ENCODE measurements at places on chromosomes 4 and X.

DNA sequence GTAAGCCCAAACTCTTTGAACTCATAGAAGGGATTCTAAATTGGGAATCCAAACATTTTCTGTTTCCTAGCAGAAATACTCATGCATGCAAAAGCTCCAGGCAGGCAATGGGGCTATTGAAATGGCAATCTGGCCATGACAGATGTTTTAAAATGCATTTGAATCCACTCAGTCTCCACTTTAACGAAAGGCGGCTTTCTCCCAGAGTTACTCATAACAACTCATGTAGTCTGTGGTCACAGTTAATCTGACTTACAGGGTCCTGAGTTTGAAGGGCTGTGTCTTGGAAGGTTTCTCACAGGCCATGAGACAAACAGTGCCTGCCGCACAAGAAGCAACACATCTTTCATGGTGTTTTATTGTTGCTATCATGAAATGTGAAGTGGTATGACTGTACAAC is 185.7 kb downstream of the AMELX start:
- DNase-seq, result no peak

GRCh38 chrX:114976292-114976691 is 41.1 kb downstream of the IL13RA2 start:
- DNase-seq, result no peak

DNA sequence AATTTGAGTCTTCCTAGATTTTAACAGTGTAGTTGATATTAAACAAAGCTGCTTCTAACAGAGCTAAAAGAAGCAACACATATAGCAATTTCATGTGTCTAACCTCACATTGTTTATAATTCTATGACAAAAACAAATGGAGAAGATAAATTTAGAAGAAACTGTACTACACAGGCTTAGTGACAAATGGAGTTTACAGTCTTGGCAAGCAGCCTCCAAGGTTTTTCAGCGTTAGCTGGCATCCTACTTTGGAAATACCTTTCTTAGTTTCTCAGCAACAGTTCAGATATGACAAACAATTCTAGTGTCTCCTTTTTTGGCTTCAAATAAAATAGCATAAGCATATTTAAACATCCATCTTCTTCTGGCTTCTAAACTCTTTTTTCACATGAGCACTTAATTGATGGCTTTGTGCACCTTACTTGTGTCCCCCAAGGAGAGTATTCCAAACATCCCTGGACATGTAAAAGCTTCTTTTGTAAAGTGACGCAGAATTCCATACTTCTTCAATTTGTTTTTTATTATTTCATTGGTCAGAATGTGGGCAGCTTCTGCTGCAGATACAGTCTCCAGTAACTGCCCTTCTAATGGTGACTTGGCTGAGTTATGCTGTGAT is 249.8 kb downstream of the ANTXR2 start:
- DNase-seq, result no peak

- DNase-seq, result no peak
Measured at GRCh38 chr4:187663076-187663475, 332.5 kb upstream of the ZFP42 start.

DNA sequence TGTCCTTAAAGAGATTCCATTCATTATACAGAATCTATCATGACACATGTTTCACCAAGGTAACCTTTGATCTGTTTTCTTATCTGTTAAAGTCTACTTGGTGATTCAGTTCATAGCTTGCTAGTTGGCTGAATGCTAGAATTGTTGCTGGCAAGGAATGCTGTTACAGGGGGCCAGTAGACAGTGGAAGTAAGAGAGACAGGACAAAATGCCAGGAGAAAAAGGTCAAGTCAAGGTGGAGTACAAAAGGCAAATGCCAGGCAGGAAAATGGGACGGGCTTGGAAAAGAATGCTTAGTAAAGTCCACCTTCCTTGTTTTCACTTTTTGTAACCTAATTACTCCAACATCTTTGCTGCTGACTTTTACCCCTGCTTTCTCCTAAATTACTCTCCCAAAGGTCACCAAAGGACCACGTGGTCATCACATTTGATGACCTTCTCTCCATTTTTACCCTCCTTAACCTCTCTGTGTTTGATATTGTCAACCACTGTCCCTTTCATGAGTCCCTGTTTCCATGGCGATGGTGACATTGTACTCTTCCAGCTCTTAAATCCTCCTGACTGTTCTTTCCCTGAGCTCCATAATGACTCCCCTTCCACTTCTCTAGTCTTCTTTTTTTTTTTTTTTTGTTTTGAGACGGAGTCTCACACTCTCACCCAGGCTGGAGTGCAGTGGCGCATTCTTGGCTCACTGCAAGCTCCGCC is 24.5 kb upstream of the TAPT1 start:
- no peak for DNase-seq

DNA sequence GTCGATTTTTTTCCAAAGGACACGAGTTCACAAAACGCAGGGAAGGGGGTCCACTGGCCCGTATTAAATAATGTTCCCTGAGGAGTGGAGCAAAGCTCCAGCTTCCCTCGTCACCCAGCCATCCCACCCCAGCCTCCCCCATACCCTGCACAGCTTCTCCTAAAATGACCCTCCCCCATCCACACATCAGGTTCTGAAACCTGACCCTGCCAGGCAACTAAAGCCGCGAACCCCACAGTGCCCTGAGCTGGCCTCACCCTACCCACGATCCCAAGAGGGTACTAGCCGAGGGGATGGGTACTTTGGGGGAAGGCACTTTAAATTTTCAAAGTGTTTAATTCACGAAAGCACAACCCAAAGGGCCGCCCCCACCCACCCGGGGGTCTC is 634 bp downstream of the APOO start:
- no peak for DNase-seq

- DNase-seq, result no peak
Measured at GRCh38 chrX:22247169-22247568, 25.5 kb upstream of the CBLL2 start.

- no peak for DNase-seq
Measured at GRCh38 chr4:68358988-68359387, 9.1 kb upstream of the YTHDC1 start.

GRCh38 chr4:16124232-16124631 is 40.4 kb upstream of the PROM1 start:
- DNase-seq, result no peak

DNA sequence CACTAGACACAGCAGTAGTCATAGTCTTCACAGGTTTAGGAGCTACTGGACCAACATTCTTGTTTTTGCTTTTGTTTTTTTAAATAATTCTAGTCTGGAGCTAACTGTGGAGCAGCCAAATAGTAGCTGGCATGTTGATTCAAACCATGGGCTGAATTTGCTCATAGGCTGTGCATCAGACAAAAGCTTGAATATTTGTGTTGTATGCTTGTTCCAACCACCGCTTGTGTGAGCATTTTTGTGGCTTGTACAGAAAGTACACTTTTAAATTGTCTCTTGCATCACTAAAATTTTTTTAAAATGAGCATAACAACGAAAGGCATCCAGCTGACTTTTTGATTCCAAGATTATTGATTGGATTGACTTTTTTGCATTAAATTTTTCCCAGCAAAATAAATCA is 39.6 kb downstream of the CCNI start:
- DNase-seq, result no peak

- no peak for DNase-seq
Measured at GRCh38 chr4:14877246-14878225, 124.7 kb upstream of the CPEB2 start.

GRCh38 chr4:69642961-69643360 is 3.5 kb upstream of the UGT2A2 start:
- no peak for DNase-seq

DNA sequence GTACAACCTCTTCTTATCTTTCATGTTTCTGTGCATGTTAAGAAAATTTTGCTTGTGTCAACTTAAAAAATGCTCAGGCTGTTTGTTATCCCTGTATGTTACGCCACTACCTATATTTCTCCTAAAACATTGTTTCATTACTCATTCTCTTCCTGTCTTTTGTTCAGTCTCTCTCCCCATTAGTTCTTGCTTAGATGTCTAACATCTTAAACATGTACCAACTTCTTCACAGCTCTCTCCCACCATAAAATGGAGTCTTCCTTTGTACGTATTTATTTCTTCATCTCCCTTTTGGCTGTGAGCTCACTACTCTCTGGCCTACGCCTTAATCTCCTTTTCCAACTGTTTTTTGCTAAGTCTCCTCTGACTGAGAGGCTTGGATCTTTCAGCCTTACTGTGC is 36.4 kb downstream of the PCDH7 start:
- DNase-seq, result no peak

GRCh38 chrX:10525381-10526120 is 94.8 kb downstream of the MID1 start:
- DNase-seq, result no peak

- DNase-seq, result no peak
Measured at GRCh38 chr4:186684889-186685309, 38.8 kb downstream of the FAT1 start.

DNA sequence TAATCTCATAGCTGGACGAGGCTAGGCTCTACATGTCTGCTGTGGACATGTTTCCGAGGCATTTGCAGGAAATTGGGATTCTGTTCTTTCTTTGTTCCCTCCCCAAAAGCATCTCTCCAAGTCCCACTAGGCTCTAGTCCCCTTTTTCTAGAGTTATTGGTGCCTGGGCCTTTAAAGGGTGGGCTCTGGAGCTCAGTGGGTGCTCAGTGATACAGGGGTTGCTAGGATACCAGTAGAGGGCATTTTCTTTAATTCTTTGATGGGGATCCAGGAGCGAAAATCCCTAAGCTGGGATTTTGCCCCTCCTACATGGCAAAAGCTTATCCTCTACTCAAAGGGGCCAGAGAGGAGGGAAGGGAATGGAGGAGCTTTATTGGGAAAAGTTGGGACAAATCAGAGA is 34.2 kb downstream of the ARHGEF9 start:
- DNase-seq, result no peak

DNA sequence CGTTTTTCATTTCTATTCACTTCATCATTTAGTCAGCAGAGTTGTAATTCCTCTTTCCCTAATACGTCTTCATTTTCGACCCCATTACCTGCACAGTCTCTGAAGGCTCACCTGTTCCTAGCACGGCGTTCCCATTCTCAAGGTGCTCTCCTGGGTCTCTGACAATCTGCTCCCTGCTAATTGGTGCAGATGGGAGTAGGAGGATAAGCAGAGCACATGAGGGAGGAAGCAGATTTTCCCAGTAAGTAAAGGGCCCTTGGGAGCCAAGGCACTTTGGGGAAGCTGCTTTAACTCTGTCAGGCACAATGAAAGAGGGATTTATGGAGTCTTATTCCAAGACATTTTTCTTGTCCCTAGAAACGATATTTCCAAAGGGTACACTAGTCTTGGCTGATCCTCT is 466.4 kb downstream of the STIM2 start:
- DNase-seq, result no peak

DNA sequence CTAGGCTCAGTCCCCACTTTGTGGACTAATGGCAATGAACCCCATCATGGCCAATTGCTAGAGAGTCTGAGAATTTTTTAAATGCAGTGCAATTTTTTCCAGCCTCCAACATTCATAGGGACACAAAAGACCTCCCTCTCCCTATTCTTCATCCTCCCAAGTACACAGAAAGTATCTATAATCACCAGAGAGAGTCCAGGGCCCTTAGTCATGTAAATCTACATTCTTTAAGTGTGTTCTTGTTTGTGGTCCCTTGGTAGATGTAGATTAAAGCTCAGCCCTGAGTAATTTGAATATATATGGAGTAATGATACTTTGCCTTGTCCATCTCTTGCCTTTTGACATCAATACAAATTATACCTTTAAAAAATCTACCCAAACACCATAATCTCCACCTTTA is 51.3 kb upstream of the ATXN3L start:
- DNase-seq, result no peak

DNA sequence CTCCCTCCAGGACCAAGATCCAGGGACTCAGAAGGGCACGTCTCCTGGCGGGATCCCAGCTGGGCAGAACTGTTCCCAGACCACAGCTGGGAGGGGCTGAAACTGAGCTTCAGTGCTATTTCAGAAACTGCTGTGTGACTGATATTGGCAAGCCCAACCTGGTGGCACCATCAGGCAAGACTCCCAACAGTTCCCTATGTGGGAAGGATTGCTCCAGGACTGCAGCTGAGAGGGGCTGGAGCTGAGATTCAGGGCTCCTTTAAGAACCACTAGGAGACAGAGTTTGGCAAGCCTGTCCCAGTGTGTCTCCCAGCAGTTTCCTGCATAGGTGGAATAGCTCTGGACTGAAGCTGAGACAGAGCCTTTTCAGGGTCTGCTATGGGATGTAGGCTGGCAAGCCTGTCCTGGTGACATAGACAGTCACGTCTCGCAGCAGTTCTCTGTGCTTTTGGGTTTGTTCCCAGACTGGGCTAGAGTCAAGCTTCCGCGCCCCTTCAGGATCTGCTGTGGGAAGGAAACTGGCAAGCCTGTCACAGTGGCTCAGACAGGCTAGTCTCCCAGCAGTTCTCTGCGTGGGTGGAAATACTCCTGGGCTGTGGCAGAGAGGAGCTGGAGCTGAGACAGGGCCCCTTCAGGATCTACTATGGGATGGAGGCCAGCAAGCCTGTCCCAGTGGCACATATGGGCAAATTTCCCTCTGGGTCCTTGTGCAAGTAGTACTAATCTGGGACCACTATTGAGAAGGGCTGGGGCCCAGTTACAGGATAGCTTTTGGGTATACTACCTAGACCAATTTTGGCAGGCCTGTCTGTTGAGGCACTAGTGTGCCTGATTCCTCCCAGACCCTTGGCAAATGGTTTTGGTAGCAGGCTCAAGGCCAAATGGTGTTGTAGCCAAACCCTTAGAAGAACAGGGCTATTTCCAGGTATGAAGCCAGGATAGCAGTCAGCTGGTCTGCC is 20.2 kb upstream of the MED14 start:
- DNase-seq, result no peak

GRCh38 chr4:19650903-19651864 is 600.5 kb upstream of the SLIT2 start:
- DNase-seq, result no peak

GRCh38 chr4:129261584-129261983 is 165.6 kb downstream of the C4orf33 start:
- DNase-seq, result no peak

- no peak for DNase-seq
Measured at GRCh38 chrX:29477878-29478277, 737.5 kb upstream of the MAGEB2 start.

- DNase-seq, result no peak
Measured at GRCh38 chrX:4754878-4755604, 1041.6 kb upstream of the PRKX start.

DNA sequence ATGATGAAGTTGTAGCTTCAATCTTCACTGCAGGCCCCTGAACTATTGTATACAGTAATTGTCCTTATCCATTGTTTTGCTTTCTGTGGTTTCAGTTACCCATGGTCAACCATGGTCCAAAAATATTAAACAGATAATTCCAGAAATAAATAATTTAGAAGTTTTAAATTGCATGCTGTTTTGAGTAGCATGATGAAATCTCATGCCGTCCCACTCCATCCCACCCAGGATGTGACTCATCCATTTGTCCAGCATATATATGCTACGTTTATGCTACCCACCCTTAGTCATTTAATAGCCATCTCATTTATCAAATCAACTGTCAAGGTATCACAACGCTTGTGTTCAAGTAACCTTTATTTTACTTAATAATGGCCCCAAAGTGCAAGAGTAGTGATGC is 34.5 kb downstream of the IQCM start:
- DNase-seq, result no peak

- no peak for DNase-seq
Measured at GRCh38 chrX:121851033-121851432, 803.6 kb downstream of the GLUD2 start.
